SW480 (cell line): ENCODE measurements at places on chromosomes 5 and 9.

DNA sequence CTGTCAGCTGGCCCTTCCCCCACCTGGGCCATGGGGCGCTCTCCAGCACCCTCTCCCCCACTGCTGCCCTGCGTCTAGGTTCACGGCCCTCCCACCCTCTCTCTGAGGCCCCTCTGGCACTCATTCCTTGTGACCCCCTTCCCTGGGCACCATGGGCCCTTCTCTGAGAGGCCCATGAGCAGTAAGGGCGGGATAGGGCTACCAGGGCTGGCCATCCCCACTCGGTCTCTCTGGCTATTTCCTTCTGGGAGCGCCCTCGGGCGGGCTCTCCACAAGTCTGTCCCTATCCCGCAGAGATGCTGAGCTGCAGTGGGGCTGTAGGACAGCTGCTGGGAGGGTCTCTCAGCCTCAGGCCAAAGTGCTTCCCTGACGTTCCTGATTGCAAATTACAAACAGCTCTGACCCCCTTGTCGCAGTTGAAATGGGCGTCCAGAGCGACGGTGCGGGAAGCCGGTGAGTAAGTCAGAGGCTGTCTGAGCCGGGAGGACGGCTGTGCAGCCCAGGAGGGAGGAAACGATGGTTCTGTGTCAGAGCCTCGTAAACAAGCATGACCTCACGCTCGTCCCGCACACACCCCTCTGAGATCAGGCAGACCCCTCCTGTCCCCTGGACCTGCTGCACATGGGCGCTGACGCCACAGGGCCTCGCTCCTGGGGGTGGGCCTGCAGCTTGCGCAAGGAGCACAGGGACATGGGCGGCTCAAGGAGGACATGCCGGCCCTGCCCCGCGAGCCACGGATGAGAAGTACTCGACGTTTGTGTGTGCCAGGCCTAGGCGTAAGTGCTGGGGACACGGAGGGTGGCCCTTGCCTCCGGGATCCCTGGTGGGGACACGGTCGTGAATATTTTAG, 36.3 kb upstream of the GFPT2 start:
- no peak for DNase-seq

- DNase-seq, result no peak
Measured at GRCh38 chr9:126721564-126721981, 83.3 kb upstream of the ZBTB43 start.

DNA sequence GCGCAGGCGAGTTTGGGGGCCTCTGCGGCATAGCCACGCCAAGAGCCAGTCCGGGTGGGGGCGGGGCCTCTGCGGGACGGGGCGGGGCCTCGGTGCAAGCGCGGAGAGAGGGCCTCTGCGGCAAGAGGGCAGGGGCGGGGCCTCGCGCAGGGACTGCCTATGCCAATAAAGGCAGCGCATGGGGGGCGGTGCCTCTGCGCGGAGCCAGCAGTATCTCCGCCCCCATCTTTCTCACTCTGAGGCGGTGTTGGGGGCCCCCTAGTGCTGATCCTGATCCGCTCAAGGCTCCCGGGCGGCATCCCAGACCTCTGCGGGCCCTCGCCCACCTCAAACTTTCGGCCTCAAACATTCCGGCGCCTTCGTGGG, 9.2 kb upstream of the GPRIN1 start:
- DNase-seq, result peak; percentile 87

DNA sequence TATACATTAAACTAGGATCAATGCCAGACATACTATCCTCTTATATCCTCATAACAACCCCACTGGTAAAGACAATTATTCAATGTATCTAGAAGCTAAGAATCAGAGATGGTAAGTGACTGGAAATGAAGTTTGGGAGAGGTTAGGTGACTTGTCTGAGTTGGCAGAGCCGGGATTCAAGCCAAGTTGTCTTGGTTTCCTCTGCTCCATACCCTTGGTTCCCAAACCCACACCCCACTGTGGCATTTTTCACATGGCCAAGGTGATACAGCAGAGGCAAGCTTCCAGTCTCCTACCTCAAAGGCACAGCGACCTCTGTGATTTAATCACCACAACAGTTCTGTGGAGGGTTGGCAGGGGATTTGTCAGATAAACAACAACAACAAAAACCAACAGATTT, 34.7 kb upstream of the ADRB2 start:
- no peak for DNase-seq

GRCh38 chr5:172859966-172860365, 25.9 kb downstream of the ERGIC1 start:
- no peak for DNase-seq

- DNase-seq, result no peak
Measured at GRCh38 chr9:93951655-93952118, 3.5 kb downstream of the BARX1 start.

DNA sequence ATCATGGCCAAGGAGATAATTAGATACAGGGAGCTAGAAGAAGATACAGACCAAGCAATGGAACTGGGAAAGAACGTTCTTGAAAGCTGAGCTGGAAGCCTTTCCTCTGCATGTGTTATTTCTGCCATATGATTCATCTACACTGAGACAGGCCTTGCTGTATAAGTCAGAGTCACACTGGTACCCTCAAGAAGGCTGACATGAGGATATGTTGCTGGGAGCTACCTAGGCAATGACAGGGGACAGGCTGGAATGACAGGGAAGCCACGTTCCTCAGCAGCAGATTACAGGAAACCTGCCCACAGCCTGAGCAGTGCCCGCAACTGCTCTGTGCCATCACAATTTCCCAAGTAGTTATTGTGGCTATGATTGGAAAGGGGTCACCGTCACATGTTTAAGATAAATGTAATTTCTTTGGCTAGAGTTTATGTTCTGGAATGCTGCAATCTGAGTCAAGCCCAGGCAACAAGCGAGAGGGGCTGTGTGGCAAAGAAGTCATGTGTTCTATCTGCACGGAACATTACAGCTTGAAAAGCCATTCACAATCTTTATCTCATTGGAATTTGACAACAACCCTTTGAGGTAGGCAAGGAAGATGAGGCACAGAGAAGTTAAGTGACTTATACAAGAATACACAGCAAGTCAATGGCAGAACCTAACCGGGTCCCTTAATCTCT, 108.2 kb downstream of the TTLL11 start:
- no peak for DNase-seq

GRCh38 chr9:131441441-131441840, 47.6 kb downstream of the PRRC2B start:
- DNase-seq, result no peak

DNA sequence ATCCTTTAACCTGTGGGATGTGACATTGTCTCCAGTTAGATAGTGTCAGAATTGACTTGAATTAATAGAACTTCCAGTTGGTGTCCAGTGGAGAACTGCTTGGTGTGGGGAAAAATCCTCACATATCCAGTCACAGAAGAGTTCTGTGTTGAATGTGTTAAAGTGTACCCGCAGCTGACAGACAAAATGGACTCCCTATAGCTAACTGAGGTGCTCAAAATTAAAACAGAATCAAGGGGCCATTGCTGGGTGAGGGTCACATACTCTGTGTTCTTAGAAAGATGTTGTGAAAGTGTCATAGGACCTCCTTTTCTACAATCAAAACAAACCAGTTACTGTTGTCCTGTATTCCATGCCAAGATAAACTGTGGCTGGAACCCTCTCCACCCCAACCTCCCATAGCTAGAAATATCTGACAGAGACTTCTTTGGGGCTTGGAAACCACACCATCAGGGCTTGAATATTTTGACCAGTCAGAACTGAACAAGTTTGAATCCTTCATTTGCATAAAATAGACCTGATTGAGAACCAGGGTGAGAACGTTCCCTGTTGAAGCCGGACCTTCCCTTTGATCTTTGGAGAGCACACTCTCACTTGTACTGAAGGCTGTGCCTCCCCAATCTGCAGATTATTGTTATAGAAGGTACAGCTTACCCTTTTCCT, 164.0 kb upstream of the ZNF608 start:
- DNase-seq, result no peak

DNA sequence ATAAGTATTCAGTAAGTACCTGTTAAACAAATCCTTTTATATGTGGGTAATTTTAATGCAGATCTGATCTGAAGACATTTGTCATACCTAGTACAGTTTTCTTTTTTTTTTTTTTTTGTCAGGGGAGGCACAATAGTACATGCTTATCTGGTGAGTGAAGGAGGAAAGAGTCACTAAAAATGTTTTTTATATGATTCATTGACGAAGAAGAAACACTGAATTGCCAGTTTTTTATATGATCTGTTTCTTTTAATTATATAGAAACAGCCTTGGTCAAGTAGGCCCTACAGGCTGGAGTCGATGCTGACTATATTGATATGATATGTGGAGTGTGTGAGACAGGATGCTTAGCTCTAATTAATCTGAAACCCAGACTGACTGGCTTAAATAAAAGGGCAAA, 315.2 kb downstream of the PSAT1 start:
- no peak for DNase-seq

DNA sequence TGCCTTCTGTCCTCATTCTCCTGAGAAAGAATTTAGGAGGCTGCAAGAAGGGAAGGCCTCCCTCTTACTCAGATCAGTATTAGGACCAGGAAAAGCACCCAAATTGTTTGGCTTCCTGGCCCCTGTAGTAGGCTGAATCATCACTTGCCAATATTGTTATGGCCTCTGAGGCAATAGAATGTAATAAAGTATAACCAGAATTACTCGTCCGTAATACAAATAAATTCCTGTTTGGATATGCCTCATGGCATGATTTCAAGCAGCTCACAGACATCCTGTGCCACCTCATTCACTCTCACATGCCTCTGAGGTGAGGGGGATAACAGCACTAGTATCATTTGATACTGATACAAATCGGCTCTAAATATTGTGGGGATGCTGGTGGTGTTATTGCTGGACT, 427.3 kb downstream of the ISL1 start:
- peak; percentile 5 for DNase-seq

GRCh38 chr5:5320062-5320805, 102.2 kb upstream of the ICE1 start:
- no peak for DNase-seq

DNA sequence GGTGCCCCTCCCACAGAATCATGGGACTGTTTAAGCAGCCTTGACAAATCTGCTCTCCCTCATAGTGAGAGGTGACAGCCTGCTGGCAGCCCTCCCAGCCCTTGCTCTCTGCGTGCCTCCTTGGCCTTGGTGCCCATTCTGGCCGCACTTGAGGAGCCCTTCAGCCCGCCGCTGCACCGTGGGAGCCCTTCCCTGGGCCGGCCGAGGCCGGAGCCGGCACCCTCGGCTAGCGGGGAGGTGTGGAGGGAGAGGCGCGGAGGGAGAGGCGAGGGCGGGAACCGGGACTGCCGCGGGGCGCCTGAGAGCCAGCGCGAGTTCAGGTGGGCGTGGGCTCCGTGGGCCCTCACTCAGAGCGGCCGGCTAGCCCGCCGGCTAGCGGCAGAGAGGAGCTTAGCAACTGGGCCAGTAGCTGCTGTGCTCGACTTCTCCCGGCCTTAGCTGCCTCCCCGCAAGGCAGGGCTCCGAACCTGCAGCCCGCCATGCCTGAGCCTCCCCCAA, 125.9 kb upstream of the MYO10 start:
- no peak for DNase-seq

GRCh38 chr9:99358668-99359067, 136.6 kb downstream of the SEC61B start:
- no peak for DNase-seq

GRCh38 chr5:180471866-180472265, 22.3 kb upstream of the CNOT6 start:
- no peak for DNase-seq

DNA sequence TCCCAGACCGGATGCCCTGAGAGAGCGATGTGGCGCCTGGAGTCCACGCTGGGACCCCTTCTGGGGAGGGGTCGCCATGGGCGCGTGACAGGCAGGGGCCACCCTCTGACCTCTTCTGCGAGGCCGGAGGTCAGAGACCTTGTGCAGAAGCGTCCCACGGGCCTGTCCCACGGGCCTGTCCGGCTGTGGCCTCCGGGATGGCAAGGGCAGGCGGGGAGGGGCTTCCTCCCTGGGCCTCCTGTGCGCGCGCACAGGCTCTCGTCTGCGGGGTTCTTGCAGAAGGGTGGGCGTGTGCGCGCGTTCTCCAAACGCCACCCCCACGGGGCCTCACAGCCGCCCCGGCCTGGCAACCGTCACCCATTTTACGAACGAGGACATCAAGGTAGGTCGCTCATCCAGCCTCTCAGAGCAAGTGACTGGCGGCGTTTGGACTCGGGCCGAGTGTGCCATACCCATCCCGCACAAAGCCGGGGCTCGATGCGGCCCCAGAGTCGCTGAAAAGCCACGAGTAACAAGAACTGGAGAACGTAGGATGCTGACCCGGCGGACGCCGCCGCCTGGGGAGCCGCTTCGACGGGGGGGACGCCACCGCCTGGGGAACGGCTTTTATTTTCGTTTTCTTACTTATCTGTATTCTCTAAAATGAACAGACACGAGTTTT, 897 bp downstream of the AHRR start:
- peak; percentile 60 for DNase-seq

DNA sequence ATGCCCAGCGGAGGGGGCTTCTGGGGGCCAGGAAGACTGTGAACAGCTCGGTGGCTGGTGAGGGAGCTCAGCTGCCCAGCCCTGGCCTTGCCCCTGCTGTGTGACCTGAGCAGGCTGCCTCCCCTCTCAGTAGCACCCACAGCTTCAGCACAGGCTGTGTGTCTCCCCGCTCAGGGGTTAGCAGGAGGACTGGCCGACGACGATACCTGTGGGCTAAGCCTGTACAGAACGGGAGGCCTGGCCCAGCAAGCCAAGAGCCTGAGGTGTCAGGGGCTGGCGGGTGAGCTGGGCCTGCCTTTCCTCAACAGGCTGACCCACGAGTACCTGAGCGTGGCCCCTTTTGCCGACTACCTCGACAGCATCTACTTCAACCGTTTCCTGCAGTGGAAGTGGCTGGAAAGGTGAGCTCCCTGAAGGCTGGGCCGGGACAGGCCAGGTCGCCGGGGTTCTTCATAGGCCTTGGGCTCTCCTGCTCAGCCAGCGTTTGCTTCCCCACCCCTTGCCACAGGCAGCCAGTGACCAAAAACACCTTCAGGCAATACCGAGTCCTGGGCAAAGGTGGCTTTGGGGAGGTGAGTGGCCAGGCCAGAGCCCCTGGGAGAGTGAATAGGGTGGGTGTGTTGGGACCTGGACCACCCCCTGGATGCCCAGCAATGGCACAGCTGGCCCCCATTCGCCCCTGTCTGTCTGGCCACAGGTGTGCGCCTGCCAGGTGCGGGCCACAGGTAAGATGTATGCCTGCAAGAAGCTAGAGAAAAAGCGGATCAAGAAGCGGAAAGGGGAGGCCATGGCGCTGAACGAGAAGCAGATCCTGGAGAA, 6.6 kb downstream of the GRK6 start:
- DNase-seq, result no peak
